ENCODE measurements at places on chromosomes 6 and 20.

DNA sequence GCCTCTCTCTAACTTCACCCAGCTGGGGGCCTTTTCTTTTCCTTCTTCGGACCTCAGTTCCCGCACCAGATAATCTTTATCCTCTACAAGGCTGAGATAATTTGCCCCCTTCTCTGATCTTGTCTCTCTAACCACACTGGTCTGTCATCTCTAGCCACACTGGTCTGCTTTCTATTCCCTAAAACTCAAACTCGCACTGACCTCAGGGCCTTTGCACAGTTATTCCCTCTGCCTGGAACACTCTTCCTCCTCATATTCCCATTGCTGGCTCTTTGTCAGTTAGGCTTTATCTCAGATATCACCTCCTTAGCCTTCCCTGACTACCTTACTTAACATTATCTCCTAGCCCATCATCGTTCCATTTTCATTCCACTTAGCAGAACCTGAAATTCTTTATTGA is 7.6 kb downstream of the RIMS4 start:
- DNase-seq = no peak

DNA sequence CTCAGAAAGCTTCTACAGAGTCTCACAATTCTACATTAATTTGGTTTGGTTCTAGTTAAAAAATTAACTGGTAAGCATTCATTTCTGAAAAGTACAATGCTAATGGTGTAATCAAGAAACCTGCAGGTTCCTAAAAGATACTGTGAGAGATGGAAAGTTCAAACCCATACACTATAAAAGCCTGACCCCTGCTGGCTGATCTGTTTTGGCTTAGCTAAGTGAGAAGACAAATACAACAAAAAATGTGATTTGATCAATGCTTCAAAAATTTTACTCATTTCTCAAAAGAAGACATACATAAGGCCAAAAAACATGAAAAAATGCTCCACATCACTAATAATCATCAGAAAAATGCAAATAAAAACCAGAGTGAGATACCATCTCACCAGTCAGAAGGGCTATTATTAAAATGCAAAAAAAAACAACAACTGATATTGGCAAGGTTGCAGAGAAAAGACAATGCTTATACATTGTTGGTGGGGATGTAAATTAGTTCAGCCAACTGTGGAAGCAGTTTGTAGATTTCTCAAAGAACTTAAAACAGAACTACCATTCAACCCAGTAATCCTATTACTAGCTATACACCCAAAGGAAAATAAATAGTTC is 102.8 kb downstream of the MOXD1 start:
- DNase-seq = no peak

GRCh38 chr6:11604215-11604614 is 66.7 kb downstream of the TMEM170B start:
- no peak for DNase-seq

DNA sequence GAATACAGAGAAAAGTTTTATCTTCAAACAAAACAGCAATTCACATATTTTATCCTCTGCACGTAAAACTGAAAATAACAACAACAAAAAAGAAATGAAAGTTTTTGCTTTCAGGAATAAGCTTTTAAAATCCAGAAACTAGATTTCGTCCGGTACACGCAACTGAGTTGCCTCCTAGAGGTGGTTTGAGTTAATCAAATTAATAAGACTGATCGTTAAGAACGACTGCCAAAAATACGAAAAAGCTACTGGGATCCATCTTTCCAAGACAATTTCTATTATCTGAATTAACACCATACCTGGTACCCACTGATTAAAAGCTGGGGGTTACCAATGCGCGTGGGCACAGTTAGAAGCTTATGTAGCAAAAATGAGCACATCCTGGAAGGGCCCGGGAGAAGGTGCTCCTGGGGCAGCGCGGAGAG is 669 bp downstream of the PDCD2 start:
- DNase-seq = no peak

DNA sequence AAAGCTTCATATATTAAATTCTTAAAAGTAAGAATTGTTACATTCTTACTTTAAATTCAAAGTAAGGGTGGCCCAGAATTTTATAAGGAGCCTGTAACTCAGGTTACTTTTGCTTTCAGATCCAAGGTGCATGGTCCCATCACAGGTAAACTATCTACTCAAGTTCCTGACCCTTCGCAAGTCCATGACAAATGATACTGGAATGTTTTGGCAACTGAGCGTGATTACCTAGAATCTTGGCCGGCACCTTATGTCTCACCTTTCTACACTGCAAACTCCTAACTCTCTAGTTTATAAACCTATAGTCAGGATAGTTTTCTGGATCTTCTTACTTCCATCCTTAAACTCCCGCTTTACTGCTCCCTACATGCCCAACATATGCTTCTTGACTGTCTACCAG is 67.9 kb upstream of the HMGN3 start:
- no peak for DNase-seq

GRCh38 chr20:14664101-14664500 is 326.7 kb upstream of the FLRT3 start:
- DNase-seq = no peak

GRCh38 chr6:169666441-169666840 is 35.4 kb downstream of the WDR27 start:
- DNase-seq = no peak

- DNase-seq = no peak
Measured at GRCh38 chr6:81788748-81789147, 36.3 kb upstream of the TENT5A start.

DNA sequence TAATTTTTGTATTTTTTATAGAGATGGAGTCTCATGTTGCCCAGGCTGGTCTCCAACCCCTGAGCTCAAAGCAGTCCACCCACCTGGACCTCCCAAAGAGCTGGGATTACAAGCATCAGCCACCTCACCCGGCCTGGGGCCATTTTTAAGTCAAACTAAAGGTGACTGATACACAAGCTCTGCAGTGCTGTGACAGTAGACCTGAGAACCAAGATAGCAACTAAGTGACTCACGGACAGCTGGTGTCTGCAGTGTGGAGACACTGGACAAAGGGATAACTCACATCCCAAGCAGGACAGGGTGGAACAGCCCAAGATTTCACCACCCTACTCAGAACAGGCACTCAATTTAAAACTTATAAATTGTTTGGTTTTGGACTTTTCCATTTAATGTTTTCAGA is 402.5 kb downstream of the CD83 start:
- no peak for DNase-seq

- no peak for DNase-seq
Measured at GRCh38 chr6:133245422-133245903, 4.3 kb downstream of the EYA4 start.

DNA sequence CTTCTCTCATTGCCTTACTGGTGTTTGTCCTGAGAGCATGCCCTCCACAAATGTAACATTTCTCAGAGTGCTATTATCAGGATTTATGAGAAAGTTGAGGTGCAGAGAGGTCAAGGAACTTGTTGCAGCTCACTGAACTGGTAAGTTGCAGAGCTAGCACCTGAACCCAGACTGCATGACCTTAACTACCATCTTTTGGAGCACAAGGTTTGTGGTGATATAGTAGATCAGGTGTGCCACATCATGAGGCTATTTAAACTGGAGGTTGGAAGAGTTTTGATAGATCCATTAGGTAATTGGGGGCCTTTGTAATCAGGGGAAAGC is 112.0 kb upstream of the CITED2 start:
- no peak for DNase-seq

GRCh38 chr20:56234110-56234509 is 14.4 kb upstream of the MC3R start:
- no peak for DNase-seq

GRCh38 chr20:6739406-6739805 is 28.1 kb upstream of the BMP2 start:
- no peak for DNase-seq

DNA sequence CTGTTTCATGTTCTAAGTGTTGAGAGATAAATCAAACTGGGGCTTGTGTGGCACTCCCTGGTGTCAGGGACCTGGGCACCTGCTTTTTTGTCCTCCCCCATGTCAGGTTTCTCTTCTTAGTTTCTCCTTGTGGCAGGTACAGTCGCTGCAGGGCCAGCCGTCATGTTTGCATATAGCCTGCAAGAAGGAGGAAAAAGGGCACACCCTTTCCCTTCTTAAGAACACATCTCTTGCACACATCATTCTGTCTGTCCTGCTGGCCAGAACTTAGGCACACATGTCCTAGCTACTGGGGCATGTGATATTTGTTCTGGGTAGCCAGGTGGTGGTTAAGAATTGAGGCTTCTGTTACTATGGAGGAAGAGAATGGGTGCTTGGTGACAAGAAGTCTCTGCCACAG is 27.9 kb downstream of the CDC5L start:
- DNase-seq = no peak

DNA sequence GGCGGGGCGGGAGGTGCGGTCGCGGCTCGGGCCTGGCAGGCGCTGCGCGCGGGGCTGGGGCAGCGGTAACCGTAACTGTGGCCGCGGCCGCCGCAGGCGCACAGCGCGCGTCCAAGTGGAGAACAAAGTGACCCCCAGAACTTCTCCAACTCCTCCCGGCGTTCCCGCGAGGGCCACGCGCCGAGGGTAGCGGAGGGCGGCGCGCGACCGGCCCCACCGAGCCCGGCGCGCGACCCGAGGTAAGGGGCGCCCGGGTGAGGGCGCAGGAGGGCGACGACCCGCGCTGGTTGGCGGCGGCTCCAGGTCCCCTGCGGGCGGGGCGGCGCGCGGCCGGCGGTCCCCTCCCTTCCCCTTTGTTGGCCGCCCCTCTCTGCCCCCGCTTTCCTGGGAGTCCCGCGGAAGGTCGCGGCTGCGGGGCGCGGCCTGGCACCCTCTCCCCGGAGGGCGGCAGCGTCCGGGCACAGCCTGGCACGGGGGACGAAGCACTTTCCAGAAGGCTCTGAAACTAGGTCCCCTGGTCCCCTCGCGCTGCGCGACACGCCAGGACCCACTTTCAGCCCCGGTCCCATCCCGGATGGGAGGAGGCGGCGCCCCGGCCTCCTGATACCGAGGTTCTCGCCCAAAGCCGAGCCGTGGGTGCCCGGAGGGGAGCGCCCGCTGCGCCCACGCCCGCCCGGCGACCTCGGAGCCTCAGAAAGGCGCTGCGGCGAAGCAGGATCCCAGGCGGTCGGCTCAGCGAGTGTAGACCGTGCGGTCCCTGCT is at the start of gene TIAM2:
Gene TIAM2 (plus strand): TSS at position 62 of the 762 bp plus-strand sequence. CDS start 133,909 bp downstream, outside the sequence.
- DNase-seq = peak; percentile 4

DNA sequence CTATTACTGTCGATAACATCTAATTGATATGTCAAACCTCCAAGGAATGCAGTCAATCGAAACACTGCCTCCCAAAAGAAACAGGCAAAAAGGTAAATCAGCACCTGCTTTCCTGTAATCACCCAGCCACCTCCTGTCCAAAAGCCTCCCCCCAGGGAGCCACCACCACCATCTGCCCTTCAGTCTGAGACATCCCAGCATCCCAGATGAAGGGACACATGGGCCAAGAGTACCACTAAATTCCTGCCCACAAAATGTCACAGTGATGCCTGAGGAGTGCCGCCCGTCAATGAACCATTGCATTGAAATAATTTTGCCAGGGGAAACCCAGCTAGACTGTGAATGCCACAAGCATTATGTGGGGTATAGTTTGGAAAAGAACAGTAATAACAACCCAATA is 401.7 kb downstream of the ZFAND3 start:
- DNase-seq = no peak

- DNase-seq = no peak
Measured at GRCh38 chr6:149450679-149451375, 34.0 kb downstream of the ZC3H12D start.

- DNase-seq = no peak
Measured at GRCh38 chr20:39670988-39671387, 708.8 kb downstream of the DHX35 start.

GRCh38 chr20:56978475-56978874 is 288.0 kb downstream of the BMP7 start:
- no peak for DNase-seq

DNA sequence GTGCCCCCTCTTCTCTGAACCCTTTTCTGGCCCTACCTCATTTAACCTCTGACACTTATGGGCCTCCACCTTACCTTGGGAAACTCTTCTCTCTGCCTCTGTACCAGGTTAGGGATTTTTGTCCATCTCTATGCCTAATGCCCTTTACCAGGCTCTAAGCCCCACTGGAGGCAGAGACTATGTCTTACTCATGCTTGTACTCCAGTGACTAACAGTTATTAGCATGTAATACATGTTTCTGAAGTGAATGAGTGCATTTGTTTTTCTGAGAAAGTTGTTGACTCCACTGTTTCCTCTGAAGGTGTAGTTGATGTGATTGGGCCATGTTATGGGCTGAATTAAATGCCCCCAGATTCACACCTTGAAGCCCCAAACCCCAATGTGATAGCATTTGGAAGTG is 234.3 kb downstream of the PACRG start:
- DNase-seq = no peak

DNA sequence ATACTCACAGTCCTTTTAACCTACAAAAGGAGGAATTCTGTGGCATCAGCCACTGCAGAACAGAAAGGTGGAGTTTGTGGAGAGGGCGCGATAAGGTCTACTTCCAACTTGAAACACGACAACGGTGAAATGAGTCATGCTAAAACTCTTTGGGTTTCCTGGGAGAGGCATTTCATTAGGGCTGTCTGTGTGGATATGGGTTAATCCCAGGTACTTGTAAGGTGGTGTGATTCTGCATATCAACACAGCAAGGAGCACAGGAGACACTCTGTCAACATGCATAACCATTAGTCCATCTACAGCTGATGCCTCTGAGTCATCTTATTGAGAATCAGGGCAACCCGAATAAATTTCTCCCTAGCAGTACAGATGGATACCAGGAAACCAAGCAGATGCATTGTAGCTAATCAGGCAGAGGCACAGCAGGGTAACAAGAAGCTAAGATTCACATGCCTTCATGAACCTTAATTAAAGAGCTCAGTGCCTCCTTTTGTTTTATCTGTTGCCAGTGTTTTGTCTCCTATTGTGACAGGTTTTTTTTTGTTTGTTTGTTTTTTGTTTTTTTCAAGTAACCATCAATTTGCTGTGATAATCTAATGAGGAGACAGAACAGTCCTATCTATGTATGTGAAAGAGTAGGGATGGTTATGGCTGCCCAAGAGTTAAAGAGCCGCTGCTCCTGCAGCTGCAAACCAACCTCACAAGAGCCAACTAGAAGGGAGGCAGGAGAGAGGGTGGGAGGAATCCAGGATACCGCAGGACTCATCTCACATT is 315.8 kb upstream of the SOX4 start:
- DNase-seq = no peak

DNA sequence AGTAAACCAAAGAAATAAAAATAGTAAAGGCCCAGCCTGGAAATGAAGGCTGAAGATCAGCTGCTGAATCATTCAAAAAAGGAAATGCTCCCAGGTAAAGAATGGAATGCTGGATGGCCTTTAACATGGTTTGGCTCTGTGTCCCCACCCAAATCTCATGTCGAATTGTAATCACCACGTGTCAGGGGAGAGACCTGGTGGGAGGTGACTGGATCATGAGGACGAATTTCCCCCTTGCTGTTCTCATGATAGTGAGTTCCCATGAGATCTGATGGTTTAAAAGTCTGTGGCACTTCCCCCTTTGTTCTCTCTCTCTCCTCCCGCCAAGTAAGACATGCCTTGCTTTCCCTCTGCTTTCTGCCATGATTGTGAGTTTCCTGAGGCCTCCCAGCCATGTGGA is 9.9 kb upstream of the CLIC5 start:
- DNase-seq = no peak

- no peak for DNase-seq
Measured at GRCh38 chr6:90765895-90766294, 179.0 kb upstream of the MAP3K7 start.

GRCh38 chr6:27517928-27518787 is 45.3 kb upstream of the ZNF184 start:
- DNase-seq = no peak
